Spinal cord (tissue), 10 donors: ENCODE measurements at places on chromosomes 2 and 18. TPM values are rescaled to one million over a fixed set of nuclear protein-coding genes. Genes with fewer than 3 reads are reported as not detected.

SIGLEC15 gene
- not detected for total RNA-seq

ANKRD30BL gene
- total RNA-seq: 15.3 TPM

G6PC2 gene
- not detected for total RNA-seq

DSG3 gene
- not detected for total RNA-seq

CPLX4 gene
- total RNA-seq: 0.20 TPM

SRSF7 gene
- total RNA-seq: 115 TPM

CAPN14 gene
- 0.28 TPM for total RNA-seq

PRKAG3 gene
- not detected for total RNA-seq
